ENCODE measurements at places on chromosomes 12 and 14.

DNA sequence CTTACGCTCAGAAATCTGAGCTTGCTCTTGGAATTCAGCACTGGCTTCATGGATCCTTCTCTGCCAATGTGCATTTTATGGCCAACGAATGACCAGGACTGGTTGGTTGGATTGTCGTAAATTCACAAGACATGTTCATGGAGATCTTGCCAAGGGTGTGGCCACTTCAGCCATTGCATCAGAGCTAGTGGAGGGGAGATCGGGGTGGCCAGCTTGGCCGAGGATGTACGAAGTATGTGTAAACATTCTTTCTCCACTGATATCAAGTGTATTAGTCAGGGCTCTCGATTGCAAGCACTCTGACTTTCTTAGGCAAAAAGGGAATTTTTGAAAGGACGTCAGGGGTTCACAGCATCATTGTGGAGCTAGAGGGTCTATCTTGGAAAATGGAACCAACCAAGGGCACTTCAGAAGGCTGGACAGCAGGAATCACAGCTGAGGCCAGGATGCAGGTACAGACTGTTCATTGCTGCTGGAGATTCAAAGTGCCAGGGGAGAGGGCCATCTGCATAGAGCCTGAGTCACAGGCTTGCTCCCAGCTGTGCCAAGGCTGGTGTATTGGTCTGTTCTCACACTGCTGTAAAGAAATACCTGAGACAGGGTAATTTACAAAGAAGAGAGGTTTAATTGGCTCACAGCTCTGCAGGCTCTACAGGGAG lies 32.9 kb upstream of the ADGRD1 start:
- no peak for DNase-seq

DNA sequence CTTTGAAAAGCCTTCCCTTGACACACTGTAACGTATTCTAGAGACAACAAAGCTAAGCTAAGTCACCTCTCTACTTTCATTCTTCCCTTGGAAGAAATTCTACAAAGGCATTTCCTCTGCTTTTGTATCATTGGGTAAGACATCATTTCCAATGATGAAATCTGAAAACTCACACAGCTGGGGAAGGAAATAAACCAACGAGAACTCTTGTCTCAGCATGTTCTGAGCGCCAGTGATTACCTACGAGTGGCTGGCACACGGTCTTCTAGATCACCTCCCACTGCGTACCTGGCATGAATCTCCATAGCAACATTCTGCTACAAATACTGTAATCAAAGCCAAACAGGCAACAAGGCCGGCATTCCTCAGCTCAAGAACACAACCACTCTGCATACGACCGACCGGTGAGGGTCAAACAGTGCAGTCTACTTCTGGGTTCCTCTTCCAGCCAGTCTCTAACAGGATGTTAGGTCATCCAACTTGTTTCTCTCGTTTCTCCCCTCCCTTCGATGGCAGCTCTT lies 7.6 kb downstream of the VPS37B start:
- no peak for DNase-seq

DNA sequence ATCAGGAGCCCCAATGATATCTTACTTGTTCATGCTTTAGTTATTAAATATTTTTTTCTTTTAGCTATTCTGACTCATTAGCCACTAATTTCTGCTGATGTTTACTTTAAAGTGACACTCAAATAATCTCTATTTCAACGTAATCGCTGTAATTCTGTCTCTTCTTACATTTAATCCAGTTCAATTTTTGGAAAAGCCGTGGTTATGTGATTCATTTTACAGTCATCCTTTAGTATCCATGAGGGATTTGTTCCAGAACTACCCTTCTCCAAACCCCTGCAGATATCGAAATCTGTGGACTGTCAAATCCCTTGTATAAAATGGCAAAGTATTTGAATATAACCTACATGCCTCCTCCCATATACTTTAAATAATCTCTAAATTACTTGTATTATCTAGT lies 1103.4 kb downstream of the LRFN5 start:
- DNase-seq: no peak

GRCh38 chr12:114371250-114371649 lies 34.7 kb downstream of the TBX5 start:
- DNase-seq: no peak

- no peak for DNase-seq
These were observed 148.8 kb upstream of the ATF7IP start for GRCh38 chr12:14216405-14217294.

DNA sequence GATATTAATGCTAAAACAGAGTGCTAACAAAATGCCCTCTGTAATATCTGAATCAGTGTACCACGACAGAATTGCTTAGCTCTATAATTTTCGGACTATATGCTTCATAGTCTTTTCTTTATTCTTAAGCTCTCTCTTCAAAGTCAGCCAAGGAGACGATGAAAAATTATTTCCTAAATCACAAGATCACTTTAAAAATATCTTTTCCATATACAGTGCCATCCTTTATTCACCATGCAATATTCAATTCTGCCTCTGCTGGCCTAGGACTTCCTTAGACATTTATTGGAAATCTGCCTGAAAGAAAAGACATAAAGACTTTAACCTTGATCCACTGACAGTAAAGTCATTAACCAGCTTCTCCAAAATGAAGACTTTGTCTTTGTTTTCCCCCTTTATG lies 238.9 kb upstream of the BTG1 start:
- DNase-seq: no peak

DNA sequence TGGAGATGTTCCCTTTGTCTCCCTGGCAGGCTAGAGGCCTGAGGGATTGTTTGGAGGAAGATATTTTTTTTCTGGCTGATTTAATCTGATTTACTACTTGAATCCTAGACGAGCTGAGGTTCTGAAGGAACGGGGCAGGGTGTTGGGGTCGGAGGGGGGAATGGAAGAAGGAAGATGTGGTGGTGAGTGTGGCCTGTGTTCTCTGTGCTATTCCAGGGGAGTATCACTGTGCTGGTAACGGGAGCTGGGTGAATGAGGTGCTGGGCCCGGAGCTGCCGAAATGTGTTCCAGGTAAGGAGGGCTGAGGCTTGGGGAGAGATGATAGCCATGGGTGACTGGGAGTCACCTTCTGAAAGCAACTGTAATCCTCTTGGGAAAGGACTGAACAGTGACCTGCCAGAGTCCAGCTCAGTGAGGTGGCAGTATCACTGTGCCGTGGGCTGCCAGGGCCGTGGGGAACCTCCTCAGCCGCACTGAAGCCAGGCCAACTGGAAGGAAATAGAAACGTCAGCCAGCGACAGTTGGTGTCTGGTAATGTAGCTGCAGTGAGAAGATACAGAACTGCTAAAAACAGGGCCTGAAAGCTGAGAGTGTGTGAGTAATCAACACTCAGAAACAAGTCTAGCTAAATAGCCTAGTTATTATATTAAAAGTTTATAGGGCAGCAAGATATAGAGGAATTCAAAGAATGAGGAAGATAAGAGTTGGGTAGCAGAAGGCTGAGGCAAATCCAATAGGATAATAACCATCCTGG lies 7.9 kb downstream of the C1S start:
- DNase-seq: no peak

DNA sequence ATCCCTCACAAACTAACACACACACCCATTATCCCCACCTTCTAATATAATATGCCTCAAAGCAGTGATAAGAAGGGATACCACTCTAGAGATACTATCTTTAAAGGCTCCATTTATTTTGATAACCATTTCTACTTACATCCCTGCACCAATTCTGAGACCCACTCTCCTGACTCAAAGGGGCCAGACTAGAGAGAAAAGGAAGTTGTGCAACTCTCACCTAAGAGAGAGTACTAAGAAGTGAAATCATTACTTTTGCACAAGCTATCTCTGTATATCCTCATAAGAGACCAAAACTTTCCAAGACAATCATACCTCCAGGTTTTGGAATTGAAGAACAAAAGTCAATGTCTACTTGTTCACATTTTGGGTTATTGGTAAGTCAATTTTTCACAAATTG lies 45.4 kb upstream of the USP15 start:
- DNase-seq: no peak

DNA sequence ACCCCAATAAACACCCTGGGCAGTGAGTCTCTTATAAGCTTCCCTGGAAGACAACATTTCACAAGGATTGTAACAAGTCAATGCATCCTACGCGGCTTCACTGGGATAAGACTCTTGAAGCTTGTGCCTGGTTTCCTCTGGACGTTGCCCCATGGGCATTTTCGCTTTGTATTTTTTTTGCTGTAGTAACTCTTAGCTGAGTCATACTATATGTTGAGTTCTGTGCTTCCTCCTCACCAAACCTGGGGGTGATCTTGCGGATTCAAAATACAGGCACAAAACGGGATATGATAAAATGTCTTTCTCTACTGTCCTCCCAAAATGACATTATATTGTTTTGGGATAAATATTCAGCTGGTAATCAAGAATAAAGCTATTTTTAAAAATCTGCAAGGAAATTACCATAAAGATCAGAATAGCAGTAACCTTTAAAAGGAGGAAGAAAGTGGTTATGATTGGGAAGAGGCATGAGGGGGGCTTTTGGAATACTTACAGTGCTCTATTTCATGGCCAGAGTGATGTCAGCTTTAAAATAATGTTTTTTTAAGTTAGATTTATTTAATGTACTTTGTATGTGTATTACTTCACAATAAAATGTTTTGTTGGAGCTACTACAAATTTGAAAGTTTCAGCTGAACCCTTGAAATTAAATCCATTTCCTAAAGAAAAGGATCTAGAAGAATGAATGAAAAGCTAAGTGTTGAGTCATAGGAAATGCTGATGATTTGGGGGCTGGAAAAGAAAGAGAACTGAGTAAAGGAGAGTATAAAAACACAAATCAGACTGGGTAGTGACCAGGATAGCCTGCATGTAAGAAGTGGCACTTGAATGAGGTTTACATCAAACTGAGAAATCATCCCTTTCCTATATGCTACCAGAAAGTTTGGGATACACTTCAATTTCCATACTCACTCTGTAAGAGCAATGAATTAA lies 14.7 kb downstream of the BTBD7 start:
- DNase-seq: no peak

DNA sequence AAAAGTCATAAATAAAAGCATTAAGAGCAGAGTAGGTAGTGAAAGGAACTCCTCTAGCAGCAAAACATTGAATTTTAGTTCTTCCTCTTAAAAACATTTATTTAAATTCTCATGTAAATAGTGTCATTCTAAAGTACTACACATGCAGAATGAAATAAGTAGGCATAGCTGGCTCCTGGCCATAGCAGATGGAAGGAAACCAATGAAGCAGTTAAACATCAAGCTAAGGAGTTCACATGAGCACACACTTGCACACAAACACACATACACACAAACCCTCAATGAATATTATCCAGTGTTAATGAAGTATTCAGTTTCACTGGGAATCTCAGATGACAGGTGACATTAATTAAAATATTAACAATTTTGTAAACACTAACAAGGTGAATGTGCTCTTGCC lies 69.3 kb downstream of the SLC35F4 start:
- no peak for DNase-seq

- DNase-seq: no peak
These were observed 150.4 kb upstream of the TMEM132C start for GRCh38 chr12:128116537-128116936.

GRCh38 chr14:59182641-59183040 lies 5.8 kb upstream of the DAAM1 start:
- DNase-seq: no peak

DNA sequence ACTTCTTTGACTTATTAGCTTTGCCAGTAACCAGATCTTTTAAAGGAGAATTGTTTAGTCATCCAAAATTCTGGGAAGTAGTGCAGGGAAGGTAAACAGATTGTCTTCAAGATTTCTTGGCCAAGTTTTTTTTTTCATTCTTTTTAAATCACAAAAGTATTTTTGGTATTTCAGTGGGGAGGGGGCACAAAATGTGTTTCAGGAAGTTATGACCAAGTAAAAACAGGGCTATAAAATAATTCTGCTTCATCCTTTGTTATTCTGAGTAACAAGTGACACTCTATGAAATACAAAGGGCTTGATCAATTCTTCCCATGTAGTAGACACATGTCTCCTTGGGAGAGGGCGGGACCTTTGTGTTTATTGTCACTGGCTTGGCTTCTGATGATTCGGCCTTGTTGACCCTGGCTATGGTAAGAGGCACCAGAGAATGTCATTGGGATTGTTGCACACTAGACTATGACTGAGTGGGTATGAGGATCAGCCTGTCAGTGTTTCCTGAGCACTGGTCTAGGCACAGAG lies 55.4 kb downstream of the SUSD6 start:
- DNase-seq: no peak

GRCh38 chr14:96265383-96266095 lies 9.5 kb downstream of the BDKRB1 start:
- no peak for DNase-seq

DNA sequence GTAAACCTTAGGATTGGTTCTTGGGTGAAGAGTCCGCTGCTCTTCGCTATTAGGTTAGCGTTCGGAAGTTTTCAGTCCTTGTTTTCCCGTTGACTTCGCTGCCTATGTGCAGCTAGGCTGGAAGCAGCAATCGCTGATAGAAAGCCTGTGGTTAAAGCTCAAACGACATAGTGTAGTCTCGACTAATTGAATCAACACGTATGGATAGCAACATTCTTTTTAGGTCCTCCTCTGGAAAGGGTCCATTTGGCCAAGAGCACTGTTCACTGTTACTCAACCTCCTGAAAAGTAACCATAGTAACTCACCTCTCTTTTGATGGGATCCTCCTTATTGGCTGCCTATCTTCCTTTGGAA lies 355.5 kb downstream of the SNAPC1 start:
- DNase-seq: no peak

GRCh38 chr14:70601162-70601561 lies 707 bp upstream of the MED6 start:
- DNase-seq: no peak

- DNase-seq: no peak
These were observed at the start of gene BRI3BP for GRCh38 chr12:124993626-124994436. BRI3BP (plus strand) TSS chr12:124993645; CDS start chr12:124993791, 146 bp downstream.

DNA sequence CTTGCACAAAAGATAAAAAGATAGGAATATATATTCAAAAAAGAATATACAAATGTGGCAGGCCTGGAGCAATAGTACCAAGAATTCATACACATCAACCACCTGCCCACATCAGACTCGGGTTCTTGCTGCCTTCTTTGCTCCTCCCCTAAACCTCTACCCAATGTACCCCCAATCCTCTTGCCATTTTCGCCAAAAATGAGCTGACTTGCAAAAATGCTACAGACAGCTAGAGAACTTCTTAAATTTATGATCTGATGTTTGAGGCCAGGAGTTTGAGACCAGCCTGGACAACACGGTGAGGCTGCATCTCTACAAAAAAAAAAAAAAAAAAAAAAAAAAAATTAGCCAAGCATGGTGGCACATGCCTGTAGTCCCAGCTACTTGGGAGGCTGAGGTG lies 42.9 kb upstream of the SAV1 start:
- DNase-seq: no peak

DNA sequence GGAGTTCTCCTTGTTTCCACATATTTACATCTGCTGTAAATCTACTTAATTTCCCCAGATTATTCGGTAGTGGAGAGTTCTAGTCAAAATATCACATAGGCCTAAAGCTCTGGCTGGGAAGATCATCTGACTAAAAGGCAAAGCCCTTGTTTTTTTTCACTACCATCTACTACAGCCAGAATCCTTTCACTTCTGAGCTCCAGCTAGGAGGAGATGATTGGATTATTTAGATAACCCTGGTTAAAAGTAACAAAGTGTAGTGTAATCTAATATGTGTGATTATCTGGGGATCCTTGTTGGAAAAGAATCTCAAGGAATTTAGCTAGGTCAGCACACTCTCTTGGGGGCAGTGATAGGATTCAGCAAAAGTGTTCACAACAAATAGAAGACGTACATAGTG lies 125.4 kb downstream of the DYRK2 start:
- DNase-seq: no peak

Measured in stimulated activated CD8-positive, alpha-beta memory T cell treated with anti-CD3 and anti-CD28 coated beads, Interleukin-4, amount 100 ng/mL, for 1 hour (primary cell).